Upper lobe of right lung (tissue), 1 donor: ENCODE measurements at places on chromosomes 13 and 19. TPM values are rescaled to one million over a fixed set of nuclear protein-coding genes. Genes with fewer than 3 reads are reported as not detected.

GJB6 gene
- total RNA-seq, result not detected

WDR88 gene
- not detected for total RNA-seq

DNAAF3 gene
- 1.5 TPM for total RNA-seq

HOMER3 gene
- 29.3 TPM for total RNA-seq

ETV2 gene
- 0.72 TPM for total RNA-seq

OLFM4 gene
- total RNA-seq, result not detected

DNA sequence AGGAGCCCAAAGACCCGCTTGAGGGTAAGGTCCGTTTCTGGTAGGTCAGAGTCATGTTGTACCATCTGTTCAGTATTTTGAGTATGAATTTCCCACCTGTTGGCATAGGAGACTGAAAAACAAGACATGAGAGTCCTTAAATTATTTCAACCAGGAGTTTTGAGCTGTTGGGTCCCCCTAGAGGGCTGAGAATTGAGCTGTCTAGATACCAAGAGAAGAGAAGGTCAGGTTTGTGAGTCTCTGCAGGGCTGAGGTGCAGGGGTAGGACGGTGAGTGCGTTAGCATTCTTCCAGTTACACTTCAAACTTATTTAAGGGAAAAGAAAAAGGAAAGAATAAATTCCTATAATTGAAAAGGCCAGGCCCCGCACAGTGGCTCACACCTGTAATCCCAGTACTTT lies 5.0 kb downstream of the CBLC start:
- no peak for DNase-seq
- H3K27ac ChIP-seq, result no peak overlapping the region
- peaks cover 7% of the 10 kb centered on the region for H3K4me1 ChIP-seq
- H3K4me3 ChIP-seq, result no peak overlapping the region
- no peaks in the 10 kb centered on the region for H3K36me3 ChIP-seq
- peaks cover 3% of the 10 kb centered on the region for H3K27me3 ChIP-seq

ODAD3 gene
- 0.49 TPM for total RNA-seq

CYP4F8 gene
- total RNA-seq, result 2.1 TPM

SIN3B gene
- 59.8 TPM for total RNA-seq

DNA sequence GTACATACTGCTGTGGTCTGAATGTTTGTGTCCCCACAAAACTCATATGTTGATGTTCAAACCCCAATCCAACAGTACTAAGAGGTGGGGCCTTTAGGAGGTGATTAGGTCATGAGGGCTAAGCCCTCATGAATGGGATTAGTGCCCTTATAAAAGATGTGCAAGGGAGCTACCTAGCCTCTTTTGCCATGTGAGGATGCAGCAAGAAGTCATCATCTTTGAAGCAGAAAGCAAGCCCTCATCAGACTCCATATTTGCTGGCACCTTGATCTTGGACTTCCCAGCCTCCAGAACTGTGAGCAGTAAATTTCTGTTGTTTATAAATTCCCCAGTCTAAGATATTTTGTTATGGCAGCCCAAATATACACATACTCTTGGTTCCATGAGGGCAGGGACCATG lies 33.9 kb downstream of the PEG3 start:
- H3K27ac ChIP-seq, result no peak overlapping the region
- no peaks in the 10 kb centered on the region for H3K4me1 ChIP-seq
- DNase-seq, result no peak
- no peaks in the 10 kb centered on the region for H3K27me3 ChIP-seq
- H3K4me3 ChIP-seq, result no peak overlapping the region

NAPA gene
- total RNA-seq, result 134 TPM

- no peaks in the 10 kb centered on the region for H3K27me3 ChIP-seq
- no peak for DNase-seq
- H3K27ac ChIP-seq, result no peak overlapping the region
- H3K36me3 ChIP-seq, result no peaks in the 10 kb centered on the region
- H3K4me3 ChIP-seq, result no peak overlapping the region
These were observed 174.4 kb downstream of the NUFIP1 start for GRCh38 chr13:44814836-44815235.

DNA sequence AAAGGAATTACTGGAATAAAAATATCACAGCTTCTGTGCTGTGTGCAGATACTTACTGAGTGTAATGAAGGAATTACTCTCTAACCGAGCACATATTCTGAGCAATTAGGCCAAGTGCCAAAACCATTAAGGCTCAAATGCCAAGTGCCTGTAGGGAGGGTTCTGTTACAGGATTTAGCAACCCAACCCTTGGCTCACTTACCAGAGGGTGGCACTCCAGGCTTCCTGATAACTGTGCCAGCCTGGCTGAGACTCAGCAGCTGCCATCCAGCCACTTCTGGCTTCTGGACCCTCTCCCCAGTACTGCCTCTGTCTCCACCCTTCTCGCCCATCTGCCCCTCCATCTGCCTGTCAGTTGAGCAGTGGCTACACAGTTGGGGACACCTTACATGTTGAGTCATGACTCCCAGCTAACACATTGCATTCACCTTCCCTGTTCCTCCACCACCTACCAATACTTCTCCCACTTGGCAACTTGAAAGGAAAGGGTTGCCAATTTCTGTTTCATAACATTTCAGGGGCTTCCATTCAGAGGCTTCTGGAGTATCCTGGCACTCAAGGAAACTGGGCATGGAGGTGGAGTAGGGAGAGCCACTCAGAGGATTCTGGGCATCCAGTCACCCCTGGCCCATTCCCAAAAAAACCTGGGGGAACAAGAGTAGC lies 110.5 kb downstream of the COG6 start:
- no peak for DNase-seq
- no peaks in the 10 kb centered on the region for H3K36me3 ChIP-seq
- H3K4me1 ChIP-seq, result no peaks in the 10 kb centered on the region

DNA sequence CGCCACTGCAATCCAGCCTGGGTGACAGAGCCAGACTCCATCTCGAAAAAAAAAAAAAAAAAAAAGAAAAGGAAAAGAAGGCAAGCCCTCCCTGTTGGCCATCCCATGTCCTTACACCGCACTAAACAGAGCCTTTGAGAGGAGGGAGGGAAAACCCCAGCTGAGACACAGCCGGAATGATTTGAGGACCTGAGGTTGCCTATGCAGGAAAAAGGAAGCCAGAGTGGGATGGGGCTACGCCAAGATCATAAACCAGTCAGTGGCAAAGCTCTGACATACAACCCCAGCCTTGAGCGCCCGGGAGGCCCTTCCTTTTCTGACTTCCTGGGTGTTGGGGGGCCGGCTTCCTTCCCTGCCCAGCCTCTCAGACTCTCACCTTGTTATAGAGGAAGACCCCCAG lies 12.5 kb upstream of the CHERP start:
- H3K4me3 ChIP-seq, result no peak overlapping the region
- no peaks in the 10 kb centered on the region for H3K4me1 ChIP-seq
- no peak overlapping the region for H3K27ac ChIP-seq
- H3K27me3 ChIP-seq, result no peaks in the 10 kb centered on the region

- peaks cover 90% of the 10 kb centered on the region for H3K36me3 ChIP-seq
- H3K27ac ChIP-seq, result no peak overlapping the region
- no peaks in the 10 kb centered on the region for H3K27me3 ChIP-seq
- peaks cover 25% of the 10 kb centered on the region for H3K4me1 ChIP-seq
These were observed 6.0 kb downstream of the LENG8 start for GRCh38 chr19:54454781-54455675.
